Amniotic epithelial cell (primary cell): ENCODE measurements at places on chromosomes 1 and 21.

- no peak for DNase-seq
Observed at GRCh38 chr1:169999761-170000160, 74.7 kb downstream of the KIFAP3 start.

DNA sequence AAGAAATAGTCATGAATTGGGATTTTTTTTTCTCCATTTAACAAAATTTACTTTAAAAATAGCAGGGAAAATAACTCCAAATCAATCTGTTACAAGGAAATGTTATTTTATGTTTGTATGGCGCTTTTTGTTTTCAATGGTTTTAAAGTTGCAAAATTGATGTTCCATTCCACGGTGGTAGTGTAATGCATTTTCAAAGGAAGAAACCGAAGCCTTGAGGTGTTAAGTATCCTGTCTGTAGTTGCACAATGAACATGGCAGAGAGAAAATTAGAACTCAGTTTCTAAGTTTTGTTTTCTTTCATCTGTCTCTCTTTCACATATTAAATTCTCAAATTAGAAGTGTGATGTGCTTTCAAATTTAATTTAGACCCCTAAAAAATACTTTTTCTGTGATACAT, 841.8 kb downstream of the USP25 start:
- DNase-seq: peak; percentile 73

GRCh38 chr1:66943361-66943969, 18.7 kb downstream of the MIER1 start:
- no peak for DNase-seq

GRCh38 chr1:34713443-34713842, 41.4 kb upstream of the GJB5 start:
- no peak for DNase-seq

DNA sequence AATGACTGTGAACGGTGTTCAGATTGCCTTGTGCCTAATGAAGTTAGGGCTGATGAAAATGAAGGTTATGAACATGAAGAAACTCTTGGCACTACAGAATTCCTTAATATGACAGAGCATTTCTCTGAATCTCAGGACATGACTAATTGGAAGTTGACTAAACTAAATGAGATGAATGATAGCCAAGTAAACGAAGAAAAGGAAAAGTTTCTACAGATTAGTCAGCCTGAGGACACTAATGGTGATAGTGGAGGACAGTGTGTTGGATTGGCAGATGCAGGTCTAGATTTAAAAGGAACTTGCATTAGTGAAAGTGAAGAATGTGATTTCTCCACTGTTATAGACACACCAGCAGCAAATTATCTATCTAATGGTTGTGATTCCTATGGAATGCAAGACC, 96.6 kb downstream of the ZFYVE9 start:
- peak; percentile 59 for DNase-seq

DNA sequence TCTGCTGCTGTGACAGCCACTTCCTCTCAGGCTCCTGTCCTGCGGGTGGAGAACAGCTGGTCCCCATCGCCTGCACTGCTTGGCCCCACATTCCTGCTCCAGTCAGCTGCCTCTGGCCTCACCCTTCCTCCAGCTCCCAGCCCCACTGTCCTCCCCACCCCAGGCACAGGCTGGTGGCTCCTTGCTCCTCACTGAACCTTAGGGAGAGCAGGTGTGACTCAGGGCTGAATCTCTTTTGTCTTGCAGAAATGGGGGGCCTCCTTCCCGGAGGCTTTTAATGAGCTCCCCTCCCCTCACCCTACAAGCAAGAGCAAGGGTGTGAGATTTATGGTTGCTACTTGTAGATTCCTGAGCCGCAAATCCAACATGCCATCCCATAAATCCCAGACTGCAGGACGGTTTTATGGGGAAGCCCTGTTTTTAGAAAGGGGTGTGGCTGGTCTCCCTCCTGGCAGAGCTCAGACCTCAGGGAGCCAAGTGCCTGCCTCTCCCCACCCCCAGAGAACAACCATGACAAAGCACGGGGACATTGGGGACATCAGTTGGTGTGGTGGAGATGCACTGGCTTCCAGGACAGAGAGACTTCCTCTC, 15.2 kb downstream of the CDK18 start:
- DNase-seq: no peak

DNA sequence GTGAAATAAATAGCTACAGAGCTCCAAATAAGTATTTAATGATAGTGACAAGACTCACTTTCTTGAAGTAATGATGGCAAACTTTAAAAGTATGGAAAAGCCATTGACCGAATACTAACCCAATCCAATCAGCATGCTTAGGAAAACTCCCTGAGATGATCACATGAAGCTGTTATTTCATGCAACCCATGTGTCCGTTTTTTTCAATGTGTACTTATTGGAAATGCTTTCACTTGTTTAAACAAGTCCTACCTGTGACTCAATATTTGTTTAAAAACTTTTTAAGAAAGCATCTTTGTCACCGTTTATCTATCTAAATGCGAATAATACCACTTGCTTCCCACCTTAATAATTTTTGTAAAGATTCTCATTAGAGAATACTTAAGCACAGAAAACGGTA, 185.8 kb downstream of the NRIP1 start:
- DNase-seq: no peak

- DNase-seq: peak; percentile 61
Observed at GRCh38 chr1:214665606-214666110, 62.7 kb downstream of the CENPF start.

- DNase-seq: peak; percentile 37
Observed at GRCh38 chr1:207344221-207344620, 22.7 kb downstream of the CD55 start.

- DNase-seq: peak; percentile 77
Observed at GRCh38 chr1:61082311-61083012, at the start of gene NFIA. Gene NFIA (plus strand): TSS chr1:61082561.

GRCh38 chr1:36178471-36179219, 22.7 kb downstream of the MAP7D1 start:
- peak; percentile 30 for DNase-seq

DNA sequence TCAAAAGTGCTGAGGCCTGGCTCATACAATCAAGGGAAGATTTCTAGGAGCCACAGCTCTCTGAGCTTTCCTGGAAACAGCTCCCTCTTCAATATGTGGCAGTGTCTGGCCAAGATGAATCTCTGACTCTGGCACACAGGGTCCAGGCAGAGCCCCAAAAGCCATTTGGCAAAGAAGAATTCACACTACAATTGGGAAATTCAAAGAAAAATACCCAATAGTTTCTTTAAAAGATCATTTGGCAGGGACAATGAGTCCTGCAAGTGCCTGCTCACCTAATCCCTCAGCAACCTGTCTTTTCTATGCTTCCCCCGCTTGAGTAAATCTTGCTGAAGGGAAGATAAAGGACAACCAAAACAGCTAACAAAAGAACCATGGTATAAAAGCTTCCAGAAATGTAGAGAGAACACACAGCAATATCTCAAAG, 124.6 kb downstream of the TGFBR3 start:
- no peak for DNase-seq

GRCh38 chr1:5908461-5909375, 83.5 kb downstream of the NPHP4 start:
- no peak for DNase-seq

DNA sequence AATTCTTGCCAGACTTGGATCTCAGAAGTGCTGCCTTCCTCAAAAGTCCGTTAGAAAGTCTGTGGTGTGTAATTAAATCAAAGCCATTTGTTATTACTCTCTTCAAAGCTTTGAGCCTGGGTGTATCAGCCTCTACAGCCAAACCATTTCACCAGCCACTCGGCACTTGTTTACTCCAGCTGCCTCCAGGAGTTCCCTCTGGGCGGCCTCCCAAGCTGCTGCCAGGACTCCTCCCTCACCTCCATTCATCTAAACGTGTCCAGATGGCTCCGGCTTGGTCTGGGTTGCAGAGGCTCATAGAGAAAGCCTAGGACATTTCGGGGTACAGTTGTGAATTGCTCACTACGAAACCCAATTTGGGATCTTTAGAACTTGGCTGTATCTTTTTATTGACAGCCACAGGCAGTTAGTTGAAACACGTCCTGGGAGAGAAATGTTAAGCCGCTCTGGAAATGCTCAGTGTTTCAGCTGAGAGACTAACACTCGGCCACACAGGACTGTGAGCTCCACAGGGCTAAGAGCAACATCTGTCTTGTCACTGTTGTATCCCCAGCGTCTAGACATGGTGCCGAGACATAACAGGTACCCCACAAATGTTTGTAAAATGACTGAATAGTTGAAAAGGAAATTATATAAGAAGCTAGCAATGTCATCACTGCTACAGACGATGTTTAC, 116.9 kb upstream of the NGF start:
- peak; percentile 49 for DNase-seq

DNA sequence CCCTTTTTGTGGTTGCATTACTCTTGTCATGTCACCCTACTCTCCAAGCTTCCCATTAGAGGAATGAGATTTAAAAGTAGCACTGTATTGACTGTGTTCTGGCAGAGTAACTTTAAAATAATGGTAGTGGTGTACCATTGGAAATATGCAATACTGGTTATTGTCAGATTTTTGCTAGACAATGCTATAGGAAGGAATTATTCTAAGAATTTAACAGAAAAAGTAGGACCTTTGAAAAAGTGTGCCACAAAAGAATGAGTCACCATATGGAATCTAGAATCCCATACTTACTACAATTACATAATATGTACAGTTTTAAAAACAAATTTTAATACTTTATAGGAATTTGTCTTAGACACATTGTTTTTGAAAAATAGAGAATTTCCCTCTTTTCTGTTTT, 13.8 kb downstream of the MIER1 start:
- peak; percentile 42 for DNase-seq

- peak; percentile 48 for DNase-seq
Observed at GRCh38 chr1:192235127-192235526, 76.9 kb downstream of the RGS18 start.

DNA sequence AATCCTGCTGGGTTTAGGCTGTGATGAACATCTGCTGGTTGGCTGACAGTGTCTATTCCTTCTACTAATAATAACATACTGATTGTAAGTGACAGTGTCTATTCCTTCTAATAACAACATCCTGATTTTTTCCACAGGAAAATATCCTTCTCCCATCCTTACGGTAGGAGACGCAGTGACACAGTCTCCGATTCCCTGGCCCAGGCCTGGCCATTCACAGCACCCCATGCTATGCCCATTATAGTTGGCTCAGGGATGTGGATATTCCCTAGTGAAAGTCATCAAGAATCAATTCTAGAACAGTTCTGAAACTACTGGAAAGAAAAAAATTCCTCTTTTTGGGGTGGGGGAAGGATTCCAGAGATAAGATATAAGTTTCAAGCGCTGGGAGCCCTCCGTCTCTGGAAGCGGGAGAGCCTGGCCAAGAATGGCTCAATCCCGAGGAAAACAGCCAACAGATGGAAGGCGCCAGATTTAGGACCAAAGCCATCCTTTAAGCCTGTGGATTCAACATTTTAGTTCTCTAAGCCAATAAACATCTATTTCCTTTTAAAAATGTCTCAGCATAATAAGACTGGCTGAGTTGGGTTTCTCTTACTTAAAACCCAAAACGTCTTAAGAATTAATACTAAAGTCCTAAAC, 88.6 kb downstream of the GPATCH2 start:
- no peak for DNase-seq

DNA sequence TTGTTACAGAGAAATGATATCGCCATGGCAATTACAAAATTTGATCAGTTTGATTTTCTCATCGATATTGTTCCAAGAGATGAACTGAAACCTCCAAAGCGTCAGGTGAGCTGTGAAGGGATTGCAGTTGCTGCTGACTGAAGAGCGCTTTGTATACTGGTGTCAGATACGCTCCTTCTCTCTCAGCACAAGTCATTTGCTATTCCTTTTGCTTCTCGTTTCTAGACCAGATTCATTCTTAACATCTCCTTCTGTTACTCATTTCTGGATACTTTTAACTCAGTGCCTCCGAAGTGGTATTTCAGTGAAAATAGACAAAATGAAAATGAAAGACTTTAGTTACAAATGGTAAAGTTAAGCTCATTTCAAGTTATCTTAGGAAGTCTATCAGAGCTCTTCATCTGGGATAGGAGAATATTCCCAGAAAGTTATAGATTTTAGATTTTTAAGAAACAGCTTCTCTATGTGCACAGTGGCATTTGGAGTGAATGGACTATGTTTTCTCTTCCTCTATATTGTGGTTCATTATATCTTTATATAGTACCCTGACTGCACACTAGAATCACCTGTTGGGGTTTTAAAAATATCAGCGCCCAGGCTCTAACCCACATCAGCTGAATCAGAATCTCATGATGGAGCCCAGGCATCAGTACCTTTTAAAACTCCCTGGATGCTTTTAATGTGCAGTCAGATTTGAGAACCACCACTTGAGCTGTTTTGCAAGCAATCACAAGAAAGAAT, 30.3 kb upstream of the KCNQ4 start:
- no peak for DNase-seq
